ENCODE measurements at places on chromosomes 6 and 20. TPM values are rescaled to one million over a fixed set of nuclear protein-coding genes. Genes with fewer than 3 reads are reported as not detected.

DNA sequence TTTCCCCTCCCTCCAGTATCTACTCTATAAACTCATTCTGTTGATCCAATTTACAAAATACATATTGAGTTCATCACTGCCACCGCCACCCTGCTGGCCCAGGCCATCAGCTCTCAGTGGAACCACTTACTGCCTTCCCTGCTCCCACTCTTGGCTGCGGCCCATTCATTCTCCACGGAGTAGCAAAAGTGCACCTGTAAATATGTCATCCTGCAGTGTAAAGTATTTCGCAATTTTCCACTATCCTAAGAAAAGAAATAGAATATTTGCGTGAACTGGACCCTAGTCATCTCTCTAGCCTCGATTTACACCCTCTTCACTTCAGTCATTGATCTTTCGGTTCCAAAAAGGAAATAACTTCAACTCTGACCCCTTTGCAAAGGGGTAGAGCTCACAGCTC, 258.3 kb upstream of the TFAP2D start:
- DNase-seq: no peak

- peak; percentile 89 for DNase-seq
Observed at GRCh38 chr6:32796848-32797776, 19.7 kb downstream of the HLA-DOB start.

- no peak for DNase-seq
Observed at GRCh38 chr20:58596750-58597248, 54.3 kb upstream of the STX16 start.

- no peak for DNase-seq
Observed at GRCh38 chr20:50692552-50692933, 1.2 kb upstream of the RIPOR3 start.

GRCh38 chr6:168400037-168400436, 40.9 kb upstream of the SMOC2 start:
- DNase-seq: no peak

- DNase-seq: no peak
Observed at GRCh38 chr6:72691249-72691648, 69.4 kb downstream of the KCNQ5 start.

GRCh38 chr6:21523652-21524051, 69.9 kb upstream of the SOX4 start:
- DNase-seq: no peak

GRCh38 chr6:5513408-5513807, 252.1 kb downstream of the FARS2 start:
- DNase-seq: no peak

DNA sequence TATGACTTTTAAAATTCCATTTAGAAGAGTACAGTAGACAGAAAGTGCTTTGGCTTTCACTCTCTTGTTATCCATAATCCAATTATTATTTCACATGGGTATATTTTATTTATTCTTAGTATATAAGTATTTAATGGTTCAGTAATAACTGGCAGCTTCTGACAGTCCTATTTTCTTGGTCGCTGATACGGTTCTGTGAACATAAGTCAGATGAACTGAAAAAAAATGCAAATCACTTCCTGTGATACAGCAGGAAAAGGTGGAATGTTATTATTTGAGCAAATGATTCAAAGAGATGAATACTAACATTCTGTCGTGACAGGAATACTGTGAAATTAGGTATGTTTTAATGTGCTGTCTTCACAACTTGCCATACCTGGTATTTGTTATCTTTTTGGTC, 132.3 kb downstream of the ARHGAP18 start:
- no peak for DNase-seq

DNA sequence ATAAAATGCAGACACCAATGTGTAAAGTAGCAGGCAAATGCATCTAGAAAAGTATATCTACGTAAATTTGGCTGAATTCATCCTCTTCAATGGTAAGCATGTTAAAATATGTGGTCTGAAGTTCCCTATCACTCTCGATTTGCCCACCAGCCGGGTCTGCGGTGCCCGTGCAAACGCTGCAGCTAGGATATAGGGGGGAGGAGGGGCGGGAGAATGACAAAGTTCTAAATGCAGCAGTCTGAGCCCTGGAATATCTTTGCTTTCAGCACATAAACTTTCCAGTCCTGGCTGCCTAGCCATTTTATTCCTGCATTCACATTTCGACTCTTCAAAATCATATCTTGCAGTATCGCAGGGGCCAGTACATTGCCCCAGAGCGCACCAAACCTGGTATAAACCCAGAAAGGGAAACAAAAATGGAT, 708 bp downstream of the NRN1 start:
- DNase-seq: peak; percentile 52

DNA sequence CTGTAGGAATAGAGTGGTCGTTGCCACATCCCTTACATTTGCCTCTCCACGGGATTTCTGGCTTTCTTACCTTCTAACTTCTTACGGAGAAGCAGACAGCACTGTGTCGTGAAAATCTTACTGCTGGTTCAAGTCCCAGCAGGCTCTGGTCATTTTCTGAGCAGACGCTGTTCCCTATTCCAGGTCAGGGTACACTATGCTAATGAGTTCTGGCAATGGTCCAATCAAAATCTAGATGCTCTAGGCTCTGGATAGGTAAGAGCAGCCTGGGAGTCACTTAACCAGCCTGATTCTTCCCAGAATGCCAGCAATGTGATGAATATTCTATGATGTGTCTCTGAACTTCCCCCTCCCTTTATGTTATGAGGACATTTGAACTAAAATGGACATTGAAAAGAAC, at the start of gene GCM1:
Gene GCM1, minus strand, starts transcription at position 158 of the 400 bp plus-strand sequence. CDS start 3,209 bp downstream, outside the sequence.
- no peak for DNase-seq

GRCh38 chr6:111591370-111591900, 14.2 kb downstream of the TRAF3IP2 start:
- DNase-seq: no peak

DNA sequence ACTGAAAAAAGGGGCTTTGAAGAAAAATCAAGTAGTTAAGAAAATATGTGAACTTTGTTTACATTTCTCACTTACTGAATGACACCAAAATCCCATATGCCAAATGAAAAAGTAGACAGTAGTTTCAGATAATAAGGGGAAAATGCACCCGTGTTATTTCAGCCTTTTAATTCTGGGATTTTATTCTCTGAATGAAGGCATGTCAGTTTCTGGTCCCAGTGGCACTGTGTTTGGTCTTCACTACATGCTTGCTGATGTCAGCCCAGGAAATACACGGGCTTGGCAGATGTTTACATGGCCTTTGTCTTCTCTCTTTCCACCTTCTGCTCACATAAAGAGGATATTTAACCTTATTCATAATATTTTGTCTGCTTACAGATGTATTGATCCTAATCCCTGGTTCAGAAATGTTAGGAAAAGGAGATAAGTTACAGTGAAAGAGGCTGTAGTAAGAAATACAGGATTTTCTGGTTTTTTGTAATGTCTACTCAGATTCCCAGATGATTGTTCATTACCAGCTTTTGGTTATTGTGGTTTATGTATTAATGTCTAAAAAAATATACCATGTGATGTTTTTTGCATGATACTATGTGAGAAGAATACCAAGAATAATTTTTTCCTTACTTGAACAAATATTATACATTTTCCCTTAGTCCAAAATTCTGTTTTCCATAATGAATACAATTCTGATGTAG, 27.7 kb downstream of the DSE start:
- no peak for DNase-seq

GRCh38 chr6:134678436-134678889, 271.4 kb downstream of the ALDH8A1 start:
- no peak for DNase-seq

GRCh38 chr6:47701363-47701762, 3.0 kb downstream of the ADGRF4 start:
- DNase-seq: no peak

- DNase-seq: peak; percentile 68
Observed at GRCh38 chr20:48295966-48296421, 510.7 kb upstream of the SULF2 start.

DNA sequence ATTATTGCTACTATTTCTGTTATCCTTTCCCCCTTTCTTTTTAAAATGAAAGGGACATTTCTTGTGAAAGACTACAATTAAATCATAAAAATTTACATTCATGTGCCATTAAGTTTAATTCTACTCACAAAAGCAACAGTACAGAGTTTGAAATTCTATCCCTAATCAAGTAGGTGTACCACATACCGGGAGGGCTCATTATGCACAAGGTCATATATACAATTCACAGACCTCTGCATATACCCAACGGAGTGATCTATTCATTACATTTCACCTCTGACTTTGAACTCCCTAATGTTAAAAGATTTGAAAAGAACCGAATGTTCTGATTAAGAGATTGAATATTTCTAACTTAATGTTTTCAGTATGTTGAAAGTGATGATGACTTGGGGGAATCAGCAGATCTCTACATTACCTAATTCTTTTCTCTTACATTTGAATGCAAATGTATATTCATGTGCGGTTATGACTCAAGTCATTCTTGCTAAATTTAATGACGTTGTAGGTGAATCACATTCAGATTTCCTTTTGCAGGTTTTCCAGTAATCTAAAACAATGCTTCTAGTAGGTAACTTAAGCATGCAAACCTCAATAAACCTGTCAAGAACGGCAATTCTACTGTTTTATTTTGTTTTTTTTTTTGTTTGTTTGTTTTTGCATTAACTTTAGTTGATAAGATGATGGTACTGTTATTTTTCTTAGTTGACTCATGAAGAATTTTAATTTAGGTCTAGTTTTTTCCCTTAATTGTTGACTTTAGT, 7.3 kb downstream of the EYA4 start:
- no peak for DNase-seq

GRCh38 chr6:90338409-90338808, 41.8 kb upstream of the BACH2 start:
- no peak for DNase-seq

DNA sequence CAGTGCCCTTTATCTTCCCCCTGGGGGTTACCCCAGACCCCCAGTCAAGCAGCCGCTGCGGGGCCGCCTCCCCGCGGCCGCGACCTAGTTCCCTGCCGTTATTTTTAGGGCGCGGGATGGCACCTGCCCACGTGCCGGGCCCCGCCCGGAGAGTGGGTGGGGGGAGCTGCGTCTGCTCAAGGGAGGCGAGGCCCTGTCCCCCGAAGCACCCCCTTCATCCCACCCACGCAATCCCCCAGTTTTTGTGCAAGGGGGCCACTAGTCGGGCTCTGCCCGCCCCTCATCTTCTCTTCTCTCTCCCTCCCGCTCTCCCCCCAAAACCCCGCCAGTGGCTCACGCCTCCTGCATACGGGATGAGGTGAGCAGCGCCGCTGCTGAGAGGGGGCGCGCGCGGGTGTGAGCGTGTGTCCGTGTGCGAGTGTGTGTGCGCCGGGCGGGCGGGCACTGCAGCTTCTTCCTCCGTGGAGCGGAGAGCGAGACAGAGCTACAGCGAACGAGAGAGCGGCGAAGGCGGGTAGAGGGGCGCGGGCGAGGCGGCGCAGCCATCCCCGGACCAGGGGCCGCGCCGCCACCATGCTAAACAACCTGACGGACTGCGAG, at the start of gene SLC12A5:
Gene SLC12A5, plus strand, starts transcription at position 444 of the 600 bp plus-strand sequence. Its CDS starts 130 bp downstream, at position 574.
- no peak for DNase-seq

GRCh38 chr20:22905658-22906057, 129.5 kb upstream of the SSTR4 start:
- DNase-seq: no peak

- peak; percentile 93 for DNase-seq
Observed at GRCh38 chr6:113564371-113565171, 292.6 kb upstream of the MARCKS start.

- no peak for DNase-seq
Observed at GRCh38 chr20:50170549-50171220, 17.2 kb upstream of the PEDS1 start.

DNA sequence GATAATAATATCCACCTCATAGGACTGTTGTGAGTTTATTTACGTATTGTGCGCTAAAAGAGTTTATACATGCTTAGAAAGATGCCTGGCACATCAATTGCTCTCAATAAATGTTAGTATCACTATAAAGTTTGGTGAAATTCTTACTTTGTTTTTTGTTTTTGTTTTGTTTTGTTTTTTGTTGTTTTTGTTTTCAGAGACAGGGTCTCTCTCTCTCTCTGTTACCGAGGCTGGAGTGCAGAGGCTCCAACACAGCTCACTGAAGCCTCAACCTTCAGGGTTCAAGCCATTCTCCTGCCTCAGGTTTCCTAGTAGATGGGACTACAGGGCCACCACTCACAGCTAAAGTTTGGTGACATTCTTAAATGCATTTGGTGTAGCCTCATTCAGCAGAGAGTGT, 32.2 kb upstream of the BTN3A2 start:
- DNase-seq: no peak

DNA sequence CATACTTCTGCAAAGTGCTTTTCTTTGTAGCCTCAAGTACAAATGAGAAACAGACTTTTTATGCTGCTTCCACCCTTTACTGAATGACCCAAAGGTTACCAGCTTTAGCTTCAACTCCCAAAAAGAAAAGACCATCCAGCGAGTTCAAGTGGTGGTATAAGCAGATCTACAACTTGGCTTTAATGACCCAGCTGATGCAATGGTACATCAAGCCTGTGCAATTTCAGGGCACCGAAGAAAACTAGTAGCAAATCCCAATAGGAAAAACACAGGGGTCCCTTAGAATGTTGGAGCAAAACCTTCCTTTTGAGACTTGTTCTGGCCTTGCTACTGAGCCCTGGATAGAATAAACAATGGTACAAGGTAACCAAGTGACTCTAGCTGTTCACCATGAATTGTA, 33.8 kb downstream of the STX7 start:
- DNase-seq: no peak

GRCh38 chr6:111951497-111952085, 78.3 kb upstream of the FYN start:
- DNase-seq: no peak

The TTLL9 gene
- 0.25 TPM for total RNA-seq

The HLA-DRB1 gene
- total RNA-seq: 12.5 TPM

The RTF2 gene
- total RNA-seq: 62.6 TPM

The LRP11 gene
- total RNA-seq: 3.8 TPM

The THBD gene
- 2.2 TPM for total RNA-seq

The ANGPT4 gene
- 0.23 TPM for total RNA-seq

The CD24 gene
- 392 TPM for total RNA-seq

The EFCAB8 gene
- 2.5 TPM for total RNA-seq

The MACROD2 gene
- total RNA-seq: 2.0 TPM

The RIPPLY2 gene
- 0.36 TPM for total RNA-seq

The HSPA1L gene
- 1.4 TPM for total RNA-seq

The TP53TG5 gene
- total RNA-seq: 2.4 TPM

The MLIP gene
- total RNA-seq: not detected

The C20orf204 gene
- 4.0 TPM for total RNA-seq

The TMC2 gene
- not detected for total RNA-seq

The TSHZ2 gene
- total RNA-seq: 0.07 TPM

The FAM217A gene
- not detected for total RNA-seq
